ENCODE measurements at places on chromosomes 16 and 17.

DNA sequence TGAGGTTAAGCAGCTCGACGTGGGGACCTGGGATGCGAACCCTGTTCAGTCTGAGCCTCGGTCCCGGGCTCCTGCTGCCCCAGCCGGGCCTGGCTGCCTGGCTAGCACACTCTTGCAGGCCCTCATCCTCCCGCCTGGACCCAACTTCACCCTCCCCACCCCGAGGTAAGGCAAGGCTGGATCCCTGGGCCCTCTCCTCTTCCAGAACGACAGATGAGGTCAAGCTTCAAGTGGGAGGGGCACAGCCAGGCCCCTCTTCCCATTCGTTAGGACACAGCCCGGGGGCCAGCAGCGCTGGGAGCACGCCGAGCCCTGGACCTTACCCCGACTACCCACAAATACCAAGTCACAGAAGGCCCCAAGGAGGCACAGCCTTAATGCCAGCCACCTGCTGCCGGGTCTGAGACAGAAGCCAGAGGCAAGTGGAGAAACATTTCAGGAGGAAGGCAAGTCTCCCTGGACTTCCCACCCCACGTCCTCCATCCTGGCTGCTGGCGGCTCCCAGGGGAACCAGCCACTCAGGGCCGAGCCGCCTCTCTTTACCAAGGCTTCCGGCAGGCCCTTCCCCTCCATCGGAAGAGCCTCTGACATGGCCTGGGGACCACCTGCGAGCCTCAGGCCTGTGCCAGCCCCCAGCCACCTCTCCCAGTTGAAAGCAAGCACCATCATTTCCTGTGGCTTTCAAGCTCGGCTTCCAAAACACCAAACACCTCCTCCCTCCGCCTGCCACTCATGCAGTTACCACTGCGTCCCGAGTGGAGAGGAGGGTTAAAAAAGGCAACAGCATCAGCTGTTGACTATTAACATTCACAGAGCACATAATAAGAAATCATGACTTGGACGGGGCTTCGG lies 59.9 kb downstream of the RPH3AL start:
- DNase-seq = no peak

- DNase-seq = no peak
These were observed 16.7 kb upstream of the BAIAP2 start for GRCh38 chr17:81018044-81018802.

- DNase-seq = no peak
These were observed 96.7 kb upstream of the CDH5 start for GRCh38 chr16:66269617-66270332.

DNA sequence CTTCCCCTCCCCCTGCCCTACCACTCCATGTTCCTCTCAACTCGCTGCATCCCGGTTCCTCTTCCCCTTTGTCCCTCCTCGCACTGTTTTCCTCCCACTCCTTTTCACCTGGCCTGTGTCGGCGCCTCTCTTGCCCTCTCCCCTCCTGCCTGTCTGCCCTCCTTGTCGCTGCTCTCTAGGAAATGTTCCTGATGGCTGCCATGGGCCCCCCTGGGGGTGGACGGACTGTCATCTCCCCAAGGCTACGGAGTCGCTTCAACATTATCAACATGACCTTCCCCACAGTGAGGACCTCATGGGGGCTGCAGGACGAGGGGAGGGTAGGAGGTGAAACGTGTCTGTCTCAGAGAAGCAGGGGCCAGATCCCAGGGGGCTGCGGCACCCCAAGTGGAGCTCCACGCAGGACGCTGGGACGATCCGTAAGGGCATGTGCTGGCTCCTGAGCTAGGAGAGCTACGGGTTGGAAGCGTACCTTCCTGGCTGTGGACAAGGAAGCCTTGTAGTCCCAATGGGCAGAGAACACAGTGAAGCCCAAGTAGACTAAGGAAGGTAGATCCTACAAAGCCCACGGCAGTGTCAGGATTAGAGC lies 39.8 kb upstream of the KDM6B start:
- no peak for DNase-seq

- DNase-seq = no peak
These were observed 6.6 kb downstream of the HIC1 start for GRCh38 chr17:2061441-2061958.

GRCh38 chr16:69384974-69385373 lies 833 bp downstream of the TERF2 start:
- DNase-seq = no peak

DNA sequence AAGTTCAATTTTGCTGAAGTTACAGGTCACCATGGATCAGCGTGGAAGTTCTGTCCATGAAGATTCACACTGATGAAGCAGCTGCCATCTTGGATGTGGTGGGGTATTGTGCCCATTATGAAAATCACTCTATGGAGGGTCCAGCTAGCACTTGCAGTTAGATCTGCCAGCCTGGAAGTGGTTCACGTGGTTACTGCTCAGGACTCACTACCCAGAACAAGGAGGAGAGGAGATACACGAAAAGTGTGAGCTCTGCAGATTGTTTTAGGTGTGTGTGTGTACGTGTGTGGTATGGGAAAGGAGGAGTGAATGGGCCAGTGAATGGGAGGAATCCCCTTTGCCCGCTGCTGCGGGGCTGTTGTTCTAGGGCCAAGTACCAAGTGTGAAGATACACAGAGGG lies 333.4 kb downstream of the MAF start:
- no peak for DNase-seq

DNA sequence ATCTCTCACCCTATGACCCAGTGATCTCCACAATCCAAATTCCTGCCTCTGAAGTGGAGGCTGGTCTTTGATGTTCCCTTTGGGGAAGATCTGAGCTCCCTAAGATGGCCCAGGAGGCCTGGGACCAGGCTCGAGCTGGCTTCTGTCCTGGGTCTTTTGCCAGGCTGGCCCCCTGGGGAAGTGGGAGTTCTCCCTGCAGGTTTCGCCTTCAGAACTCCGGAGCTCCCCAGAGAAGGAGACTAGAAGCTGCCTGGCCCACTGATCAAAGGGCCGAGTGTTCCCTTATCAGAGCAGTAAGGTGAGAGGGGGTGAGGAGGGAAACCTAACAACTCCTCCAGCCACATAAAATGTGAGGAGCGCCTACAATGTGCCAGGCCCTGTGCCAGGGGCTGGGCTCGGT lies 147.1 kb downstream of the IRF8 start:
- DNase-seq = no peak

GRCh38 chr17:40551879-40552768 lies 13.1 kb downstream of the CCR7 start:
- no peak for DNase-seq

DNA sequence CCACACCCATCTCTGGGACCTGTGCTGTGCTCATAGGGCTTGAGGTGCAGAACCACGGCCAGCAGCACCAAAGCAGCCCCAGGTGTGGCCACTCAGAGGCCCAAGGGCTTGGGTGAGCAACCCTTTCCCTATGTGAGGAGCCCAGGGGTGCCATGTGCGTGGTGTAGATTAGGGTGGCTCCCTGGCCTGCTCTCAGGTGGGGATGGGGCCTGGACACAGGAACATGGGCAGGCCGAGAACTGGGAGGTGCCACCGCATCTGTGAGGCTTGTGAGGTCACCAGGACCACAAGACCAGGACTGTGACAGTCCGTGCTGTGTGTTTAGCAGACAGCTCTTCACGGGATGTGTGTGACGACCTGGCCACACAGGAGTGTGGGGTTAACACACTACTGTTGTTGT lies 103.5 kb upstream of the ZNF750 start:
- no peak for DNase-seq

- no peak for DNase-seq
These were observed 22.2 kb upstream of the RHOT1 start for GRCh38 chr17:32120141-32120540.

DNA sequence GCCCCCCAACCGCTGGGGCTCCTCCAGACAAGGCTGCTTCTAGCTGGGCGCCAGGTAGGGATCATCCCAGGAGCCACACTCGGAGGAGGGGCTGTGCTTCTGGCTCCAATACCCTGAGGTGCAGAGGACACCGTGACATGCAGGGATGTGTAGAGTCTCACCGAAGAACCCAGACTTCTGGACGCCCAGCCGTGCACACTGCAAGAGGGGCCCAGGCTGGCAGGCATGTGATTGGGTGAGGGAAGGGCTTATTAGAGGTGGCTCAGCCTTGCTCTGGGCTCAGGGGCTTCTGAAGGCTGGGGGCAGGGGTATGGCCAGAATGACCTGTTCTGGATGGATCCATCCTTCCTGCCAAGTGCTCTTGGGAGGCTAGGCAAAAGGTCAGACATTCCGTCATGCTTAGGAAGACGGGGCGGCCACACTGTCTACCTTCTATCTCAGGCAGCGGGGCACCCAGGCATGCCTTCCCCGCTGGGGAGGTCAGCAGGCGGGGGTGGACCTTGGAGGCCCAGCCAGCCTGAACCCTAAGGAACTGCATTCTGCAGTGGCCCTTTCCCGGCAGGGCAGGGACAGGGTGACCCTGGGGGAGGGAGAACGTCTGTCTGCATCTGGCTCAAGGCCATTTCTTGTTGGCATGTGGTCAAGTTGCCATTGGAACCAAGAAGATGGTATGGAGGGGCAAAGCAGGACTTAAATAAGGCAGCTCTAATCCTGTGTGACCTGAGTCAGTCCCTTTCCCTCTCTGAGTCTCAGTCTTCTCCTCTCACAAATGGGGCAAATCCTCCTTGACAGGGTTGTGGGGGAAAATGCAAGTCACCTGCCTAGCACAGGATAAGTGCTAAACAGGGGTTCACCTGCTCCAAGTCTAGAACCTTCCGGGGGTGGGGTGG lies 5.8 kb upstream of the ADGRG1 start:
- no peak for DNase-seq
